ENCODE measurements at places on chromosomes 1 and 21. TPM values are rescaled to one million over a fixed set of nuclear protein-coding genes. Genes with fewer than 3 reads are reported as not detected.

The GJA8 gene
- not detected for total RNA-seq

The ZBTB8A gene
- total RNA-seq = 4.7 TPM

The OVAAL gene
- not detected for total RNA-seq

The S100A14 gene
- not detected for total RNA-seq

The IL22RA1 gene
- total RNA-seq = 0.20 TPM

The RIIAD1 gene
- total RNA-seq = not detected

The SMCP gene
- total RNA-seq = not detected

The RPTN gene
- not detected for total RNA-seq

The MRPL39 gene
- 12.5 TPM for total RNA-seq

The PLEKHG5 gene
- total RNA-seq = 3.4 TPM

The ATAD3B gene
- total RNA-seq = 9.3 TPM

The ASCL5 gene
- total RNA-seq = not detected

The LCE1C gene
- total RNA-seq = not detected

The TAS1R1 gene
- total RNA-seq = not detected

The IPP gene
- total RNA-seq = 10.5 TPM

The CD1B gene
- total RNA-seq = not detected

The CHRM3 gene
- 0.98 TPM for total RNA-seq

The ITSN1 gene
- 34.3 TPM for total RNA-seq

The C21orf58 gene
- 1.3 TPM for total RNA-seq

The FOXD2 gene
- total RNA-seq = not detected

The C1orf146 gene
- total RNA-seq = not detected

The HPCAL4 gene
- total RNA-seq = 0.15 TPM

The CTNNBIP1 gene
- 19.5 TPM for total RNA-seq

The GPR52 gene
- 0.25 TPM for total RNA-seq

The KRTAP19-3 gene
- total RNA-seq = not detected

The DDOST gene
- total RNA-seq = 264 TPM

The SLC25A33 gene
- total RNA-seq = 4.6 TPM

The TTC24 gene
- not detected for total RNA-seq

The MROH9 gene
- total RNA-seq = not detected

The CFAP45 gene
- not detected for total RNA-seq

The COL11A1 gene
- total RNA-seq = 0.10 TPM

The ADAMTS5 gene
- total RNA-seq = 8.4 TPM

The CYP4Z1 gene
- total RNA-seq = 0.10 TPM

The KRTAP13-1 gene
- not detected for total RNA-seq

The LRP8 gene
- 6.2 TPM for total RNA-seq

The ZC3H12A gene
- 2.7 TPM for total RNA-seq

The HSF2BP gene
- total RNA-seq = 1.6 TPM

The CFHR1 gene
- 0.25 TPM for total RNA-seq

Data from cardiac ventricle fibroblast (primary cell).